KBM-7 (cell line): ENCODE measurements at places on chromosomes 5 and 9.

GRCh38 chr5:104942735-104943134 is 1380.1 kb upstream of the NUDT12 start:
- no peak for DNase-seq

DNA sequence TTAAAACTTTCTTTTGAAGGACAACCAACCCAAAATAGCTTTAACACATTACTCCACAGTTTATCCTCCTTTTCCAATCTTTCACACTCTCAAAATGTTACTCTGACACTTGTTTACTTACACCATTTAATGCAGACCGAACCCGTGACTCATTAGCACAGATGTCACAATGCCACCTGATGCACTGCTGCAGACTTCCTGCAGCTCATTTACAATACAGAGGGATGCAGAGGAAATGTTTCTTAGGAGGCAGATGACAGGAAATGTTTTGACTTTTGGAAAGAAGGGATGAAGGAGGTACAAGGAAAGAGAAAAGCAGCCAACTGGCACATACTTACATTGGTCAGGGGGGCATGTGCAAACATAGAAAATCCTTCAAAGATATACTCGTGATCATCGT is 39.0 kb downstream of the DROSHA start:
- no peak for DNase-seq

DNA sequence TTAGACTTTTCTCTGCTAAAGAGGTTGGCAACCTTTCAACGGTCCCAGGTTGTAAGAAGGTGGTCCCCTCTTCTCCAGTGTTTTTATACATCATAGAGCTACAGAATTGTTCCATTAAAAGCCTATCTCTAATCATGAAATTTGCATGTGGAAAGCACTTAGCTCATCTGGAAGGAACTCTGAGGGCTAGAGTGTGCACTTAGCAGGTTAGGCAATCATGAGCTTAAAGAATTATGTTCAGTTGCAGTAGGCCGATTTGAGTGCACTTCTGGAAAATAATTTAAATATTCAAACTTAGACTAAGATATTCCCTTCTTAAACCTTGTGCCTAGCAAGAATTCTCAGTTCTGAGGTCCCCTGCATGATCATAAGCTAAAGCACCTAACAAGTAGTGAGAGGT is 468.7 kb downstream of the SPATA31D1 start:
- DNase-seq = no peak

DNA sequence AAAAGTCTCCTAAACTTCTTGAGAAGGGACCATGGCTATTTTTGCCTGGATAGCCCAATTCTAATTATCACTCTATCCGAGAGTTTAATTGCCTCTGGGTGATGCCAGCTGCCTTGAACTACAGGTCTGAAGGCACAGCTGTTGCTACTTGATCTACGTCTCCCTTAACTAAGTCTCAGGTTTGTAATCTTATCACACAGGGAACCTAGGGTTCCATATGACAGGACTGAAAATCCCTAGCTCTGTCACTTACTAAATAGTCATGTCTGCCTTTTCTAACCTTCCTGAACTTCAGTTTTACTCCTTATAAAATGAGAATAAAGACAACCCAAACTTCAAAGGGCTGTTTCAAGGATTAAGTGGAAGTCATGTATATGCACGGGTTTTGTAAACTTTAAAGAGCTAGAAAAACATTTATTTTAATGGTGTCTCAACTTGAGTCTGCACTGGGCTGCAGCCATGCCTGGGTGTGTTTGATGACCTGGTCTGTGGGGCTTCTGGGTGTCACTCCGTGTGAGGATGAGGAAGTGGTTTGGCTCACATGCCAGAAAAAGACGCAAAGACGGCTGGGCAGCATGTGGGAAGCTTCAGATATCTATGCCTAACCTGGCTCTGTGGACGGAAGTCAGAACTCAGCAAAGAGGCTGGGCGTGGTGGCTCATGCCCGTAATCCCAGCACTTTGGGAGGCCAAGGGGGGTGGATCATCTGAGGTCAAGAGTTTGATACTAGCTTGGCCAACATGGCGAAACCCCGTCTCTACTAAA is 129.3 kb upstream of the SLC44A1 start:
- peak; percentile 92 for DNase-seq

GRCh38 chr9:28270156-28270555 is 696.9 kb upstream of the C9orf72 start:
- no peak for DNase-seq

- no peak for DNase-seq
Observed at GRCh38 chr9:131606896-131607567, 61.7 kb downstream of the PRRT1B start.

DNA sequence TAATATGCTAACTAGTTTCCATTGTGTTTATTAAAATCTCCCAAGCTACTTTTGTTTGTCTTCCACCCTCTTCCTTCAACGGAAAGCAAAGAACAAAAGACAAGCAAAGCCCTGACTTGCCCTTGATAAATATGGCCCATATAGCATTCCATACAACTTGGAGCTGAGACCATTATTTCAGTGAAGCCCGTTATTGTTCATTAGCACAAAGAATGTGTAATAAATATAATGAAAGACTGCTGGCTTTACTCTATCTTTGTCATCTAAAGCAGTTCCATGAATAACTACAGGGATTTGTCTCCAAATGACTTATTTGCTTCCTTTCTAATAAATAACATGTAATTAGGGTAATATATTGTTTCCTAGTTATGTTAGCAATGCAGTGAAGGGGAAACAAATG is 270.7 kb upstream of the TLE4 start:
- DNase-seq = no peak

DNA sequence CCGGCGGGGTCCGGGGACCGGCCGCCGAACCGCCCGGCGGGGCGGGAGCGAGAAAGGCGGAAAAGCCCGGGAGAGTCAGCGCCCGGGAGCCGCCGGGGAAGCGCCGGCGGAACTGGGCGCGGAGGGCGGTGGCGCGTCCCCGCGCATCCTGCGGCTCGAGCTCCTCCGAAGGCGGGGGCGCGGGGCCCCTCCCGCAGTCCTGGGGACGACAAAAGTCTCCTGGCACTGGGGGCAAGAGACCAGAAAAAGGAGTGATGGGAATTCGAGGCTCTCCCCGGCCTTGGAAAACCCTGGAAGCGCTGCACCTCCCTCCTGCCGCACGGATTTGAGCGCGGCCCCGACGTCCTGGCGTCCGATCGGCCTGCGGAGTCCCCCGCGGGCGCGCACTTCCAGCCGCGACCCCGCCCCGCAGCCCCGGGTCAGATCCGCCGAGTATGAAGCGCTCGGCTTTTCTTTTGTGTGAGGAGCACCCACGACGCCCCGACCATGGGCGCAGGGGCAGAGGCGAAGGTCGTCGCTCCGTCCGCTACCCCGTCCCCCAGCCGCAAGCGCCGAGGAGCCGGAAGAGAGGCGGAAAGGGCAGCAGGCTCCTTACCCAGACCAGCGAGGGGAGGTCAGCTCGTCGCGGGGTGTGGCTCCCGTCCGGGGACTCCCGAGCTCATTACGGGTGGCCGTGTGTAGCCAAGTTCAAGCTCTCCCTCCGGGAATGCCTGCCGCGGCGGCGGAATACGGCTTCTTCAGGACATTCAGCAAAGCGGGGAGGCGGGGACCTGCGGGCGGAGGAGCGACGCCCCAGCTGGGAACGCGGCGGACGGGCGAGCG is at the start of gene EPB41L4A:
TSS of gene EPB41L4A (minus strand) at position 114 of the 822 bp plus-strand sequence. CDS start 238 bp downstream, outside the sequence.
- DNase-seq = peak; percentile 23

GRCh38 chr5:106699198-106699597 is 971.5 kb downstream of the EFNA5 start:
- DNase-seq = no peak

- DNase-seq = no peak
Observed at GRCh38 chr9:136953771-136954269, 1.7 kb downstream of the LCN12 start.

- DNase-seq = peak; percentile 43
Observed at GRCh38 chr9:38066914-38067858, 1.8 kb downstream of the SHB start.

GRCh38 chr5:175686396-175686795 is 28.5 kb downstream of the HRH2 start:
- no peak for DNase-seq

GRCh38 chr9:17322882-17323864 is 188.3 kb downstream of the CNTLN start:
- DNase-seq = no peak

DNA sequence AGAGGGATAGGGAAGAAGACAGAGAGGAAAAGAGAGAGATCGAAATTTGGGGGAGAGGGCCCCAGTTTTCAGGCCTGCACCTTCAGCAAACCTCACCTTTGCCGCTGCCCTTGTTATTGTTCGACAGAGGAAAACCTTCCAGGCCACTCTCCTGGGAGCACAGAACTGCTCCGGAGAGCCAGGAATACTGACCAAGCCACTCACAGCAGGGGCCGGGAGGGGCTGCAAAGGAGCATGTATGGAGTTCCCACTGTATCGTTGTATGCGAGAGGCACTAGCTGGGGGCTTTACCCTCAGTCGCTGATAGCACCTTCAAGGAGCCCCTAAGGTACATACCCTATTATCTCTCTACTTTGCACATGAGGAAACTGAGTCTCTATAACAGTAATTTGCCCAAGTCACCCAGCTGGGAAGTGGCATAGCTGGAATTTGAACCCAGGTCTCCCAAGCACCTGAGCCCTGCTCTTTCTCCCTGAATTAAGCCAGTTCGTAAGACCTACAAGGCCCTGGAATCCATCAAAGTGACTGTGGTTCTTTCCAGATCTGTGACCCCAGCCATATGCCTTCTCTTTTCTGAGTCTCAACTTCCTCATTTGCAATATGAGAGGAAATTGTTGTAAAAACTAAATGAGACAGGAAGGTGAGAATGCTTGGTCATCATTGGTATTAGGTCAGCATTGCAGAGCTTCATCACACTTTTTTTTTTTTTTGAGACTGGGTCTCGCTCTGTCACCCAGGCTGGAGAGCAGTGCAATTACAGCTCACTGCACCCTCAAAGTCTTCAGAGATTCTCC is 21.0 kb upstream of the FOXE1 start:
- peak; percentile 85 for DNase-seq

DNA sequence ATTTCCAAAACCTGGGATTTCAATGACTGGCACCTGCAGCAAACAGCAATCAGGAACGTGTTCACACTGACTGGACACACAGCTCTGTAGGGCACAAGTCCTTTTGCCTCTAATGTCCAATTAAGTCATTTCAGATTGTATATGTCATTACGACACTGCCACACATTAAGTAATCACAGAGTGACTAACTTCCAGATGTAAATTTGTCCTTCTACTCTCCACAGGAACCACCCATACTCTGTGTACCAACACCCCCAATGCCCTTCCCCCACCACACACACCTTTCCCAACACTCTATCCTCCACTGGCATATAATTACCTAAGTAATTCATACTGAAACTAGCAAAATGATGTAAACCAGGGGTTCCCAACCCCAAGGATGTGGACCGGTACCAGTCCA is 30.5 kb downstream of the LARS1 start:
- DNase-seq = no peak

DNA sequence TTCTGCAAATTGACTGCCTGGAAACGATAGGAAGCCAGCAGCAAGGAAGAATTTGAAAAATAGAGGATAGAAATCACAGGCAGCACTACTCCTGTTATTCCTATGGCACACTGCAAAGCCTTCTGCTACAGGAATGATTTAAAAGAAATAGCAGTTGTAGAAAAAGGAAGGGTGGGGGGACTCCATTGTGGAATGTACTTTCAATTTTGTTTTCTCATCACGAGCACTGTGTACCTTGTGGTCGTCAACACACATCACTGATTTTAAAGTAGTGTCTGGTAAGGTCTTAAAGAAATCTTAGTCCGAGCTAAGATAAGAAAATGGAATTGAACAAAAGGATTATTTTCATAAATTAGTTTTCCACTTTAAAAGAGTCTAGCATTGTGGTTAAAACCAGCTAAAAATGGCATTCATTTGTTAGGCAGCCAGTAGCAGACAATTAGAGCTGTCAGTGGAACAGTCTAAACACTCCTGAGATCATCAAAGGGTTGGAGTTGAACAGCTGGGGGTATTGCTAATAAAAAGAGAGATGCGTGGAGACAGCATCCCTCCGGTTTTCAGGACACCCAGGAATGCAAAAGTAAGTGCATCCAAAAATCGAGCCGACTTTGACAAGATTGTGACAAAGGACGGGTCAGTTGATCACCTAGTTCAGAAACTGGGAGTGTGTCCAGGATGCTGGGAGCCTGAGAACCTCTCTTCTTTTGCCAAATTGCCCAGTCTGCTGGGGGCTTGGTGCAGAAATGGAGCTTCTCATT is 97.8 kb upstream of the WWC1 start:
- no peak for DNase-seq

- no peak for DNase-seq
Observed at GRCh38 chr5:34586117-34586885, 69.8 kb upstream of the RAI14 start.

GRCh38 chr9:18598969-18599368 is 125.0 kb downstream of the ADAMTSL1 start:
- no peak for DNase-seq

- DNase-seq = peak; percentile 3
Observed at GRCh38 chr5:42636425-42636824, 120.2 kb upstream of the CCDC152 start.

GRCh38 chr9:86534572-86535258 is 180.5 kb upstream of the TUT7 start:
- no peak for DNase-seq

DNA sequence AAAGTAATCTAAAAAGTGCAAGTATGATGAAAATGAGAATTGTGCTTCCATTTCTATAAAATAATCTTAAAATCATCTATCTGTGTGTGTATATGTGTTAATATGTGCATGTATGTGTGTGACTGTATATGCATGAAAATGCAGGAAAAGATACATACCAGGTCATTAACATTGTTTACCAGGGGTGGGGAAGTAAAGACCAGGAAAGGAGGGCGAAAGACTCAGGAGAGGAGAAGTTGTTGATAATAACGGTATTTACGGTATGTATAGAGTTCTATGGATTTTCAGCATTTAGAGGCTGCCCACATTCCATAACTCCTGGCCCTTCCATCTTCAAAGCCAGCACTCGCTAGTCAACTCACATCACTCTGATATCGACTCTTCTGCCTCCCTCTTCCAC is 111.0 kb upstream of the SPDL1 start:
- no peak for DNase-seq

GRCh38 chr9:84874022-84874421 is 204.5 kb downstream of the NTRK2 start:
- DNase-seq = no peak

DNA sequence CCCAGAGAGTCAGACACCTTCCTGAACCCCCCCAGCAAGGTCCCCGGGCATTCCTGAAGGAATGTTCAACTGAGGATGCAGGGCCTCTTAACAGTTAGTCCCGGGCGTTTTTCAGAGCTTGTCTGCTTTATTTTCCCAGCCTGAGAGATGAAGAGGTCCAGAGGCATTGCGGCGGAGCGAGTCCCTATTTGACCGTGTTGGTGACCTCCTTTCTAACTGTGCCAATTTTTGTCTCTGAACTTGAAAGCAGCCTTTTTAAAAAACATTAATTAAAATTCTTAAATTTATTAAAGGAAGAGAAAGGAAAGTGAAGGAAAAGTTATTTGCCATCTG is 433 bp upstream of the PTAR1 start:
- no peak for DNase-seq
